AG04450 (cell line): ENCODE measurements at places on chromosomes 7 and 10. TPM values are rescaled to one million over a fixed set of nuclear protein-coding genes. Genes with fewer than 3 reads are reported as not detected.

Gene AOC1
- polyA plus RNA-seq, result not detected in 2 replicates

Gene CHST3
- 4.6 and 5.0 TPM in 2 replicates for polyA plus RNA-seq

Gene ZC3HAV1L
- 9.9 and 10.0 TPM in 2 replicates for polyA plus RNA-seq

Gene UCMA
- polyA plus RNA-seq, result not detected in 2 replicates

Gene SLC26A3
- polyA plus RNA-seq, result not detected in 2 replicates

Gene GIMAP8
- polyA plus RNA-seq, result not detected in 2 replicates

Gene CCDC172
- polyA plus RNA-seq, result not detected in 2 replicates

Gene RBP4
- polyA plus RNA-seq, result not detected in 2 replicates

Gene SPDYE6
- polyA plus RNA-seq, result not detected in 2 replicates

Gene LRRN3
- polyA plus RNA-seq, result 8.3 and 12.0 TPM in 2 replicates

Gene SPACDR
- 0.76 and 1.3 TPM in 2 replicates for polyA plus RNA-seq

Gene ITPRIP
- 18.8 and 22.9 TPM in 2 replicates for polyA plus RNA-seq

Gene TMEM184A
- polyA plus RNA-seq, result 0.36 and 0.56 TPM in 2 replicates

Gene ABCC2
- 0.29 and 1.2 TPM in 2 replicates for polyA plus RNA-seq

Gene POLL
- 14.8 and 16.4 TPM in 2 replicates for polyA plus RNA-seq

Gene C10orf67
- polyA plus RNA-seq, result 0.10 and 0.14 TPM in 2 replicates

Gene WIPF3
- not detected in 2 replicates for polyA plus RNA-seq

Gene CUBN
- polyA plus RNA-seq, result 0.38 and 0.76 TPM in 2 replicates

Gene VSIR
- polyA plus RNA-seq, result 22.1 and 32.1 TPM in 2 replicates

Gene CADPS2
- 0.35 and 0.41 TPM in 2 replicates for polyA plus RNA-seq

Gene ADCY1
- 0.10 and 0.15 TPM in 2 replicates for polyA plus RNA-seq

Gene NPC1L1
- 0.36 and 0.42 TPM in 2 replicates for polyA plus RNA-seq

Gene GRM3
- polyA plus RNA-seq, result not detected in 2 replicates

Gene BEND7
- 2.1 TPM in 2 replicates for polyA plus RNA-seq

Gene SPDYE2
- not detected in 2 replicates for polyA plus RNA-seq

Gene PRF1
- not detected in 2 replicates for polyA plus RNA-seq

Gene CLCN1
- polyA plus RNA-seq, result not detected in 2 replicates

Gene RABGEF1
- 27.1 and 30.6 TPM in 2 replicates for polyA plus RNA-seq

Gene SPDYE16
- polyA plus RNA-seq, result not detected in 2 replicates

Gene TSPAN15
- polyA plus RNA-seq, result 0.35 and 0.38 TPM in 2 replicates

Gene CFTR
- polyA plus RNA-seq, result 0.16 and 0.37 TPM in 2 replicates

Gene SFMBT2
- 1.3 and 1.4 TPM in 2 replicates for polyA plus RNA-seq

Gene CLDN3
- not detected in 2 replicates for polyA plus RNA-seq

Gene CRYGN
- not detected in 2 replicates for polyA plus RNA-seq

Gene RAMP3
- not detected in 2 replicates for polyA plus RNA-seq

Gene GSTO2
- 1.7 TPM in 2 replicates for polyA plus RNA-seq

Gene EIF5AL1
- polyA plus RNA-seq, result 1.1 and 1.4 TPM in 2 replicates
